ENCODE measurements at places on chromosomes 5 and 9.

- DNase-seq, result no peak
These were observed 90.6 kb downstream of the PTCD2 start for GRCh38 chr5:72410688-72411295.

DNA sequence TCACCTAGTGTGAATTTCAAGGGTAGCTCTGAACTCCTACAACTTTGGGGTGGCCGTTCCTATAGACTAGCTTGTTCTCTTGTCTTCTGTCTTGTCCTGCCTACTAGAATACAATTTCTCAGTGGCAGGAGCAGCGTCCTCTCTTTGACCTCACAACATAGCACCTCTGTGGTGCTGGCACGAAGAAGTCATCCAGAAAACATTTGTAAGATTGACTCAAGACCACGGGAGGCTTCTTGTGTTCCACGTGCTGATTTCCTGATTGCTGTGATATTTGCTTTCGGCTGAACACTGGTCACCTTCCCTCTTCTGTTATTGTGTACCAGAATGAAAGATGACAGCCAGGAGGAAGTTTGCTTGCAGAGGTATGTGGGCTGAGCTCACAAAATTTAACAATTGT lies 27.0 kb downstream of the SLC1A1 start:
- no peak for DNase-seq

DNA sequence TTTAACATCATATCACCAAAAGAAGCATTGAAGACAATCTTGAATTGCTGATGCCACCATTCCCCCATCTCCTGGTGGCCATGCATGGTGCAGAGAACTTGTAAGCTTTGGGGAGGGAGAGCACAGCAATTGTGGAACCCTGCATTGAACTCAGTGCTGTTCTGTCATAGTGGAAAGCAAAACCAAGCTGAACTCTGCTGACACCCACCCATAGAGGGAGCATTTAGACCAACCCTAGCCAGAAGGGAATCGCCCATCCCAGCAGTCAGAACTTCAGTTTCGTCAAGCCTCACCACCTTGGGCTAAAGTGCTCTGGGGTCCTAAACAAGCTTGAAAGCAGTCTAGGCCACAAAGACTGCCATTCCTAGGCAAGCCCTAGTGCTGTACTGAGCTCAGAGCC lies 37.4 kb upstream of the RUSC2 start:
- DNase-seq, result no peak

GRCh38 chr9:133252301-133253020 lies 22.5 kb downstream of the ABO start:
- no peak for DNase-seq

All from activated CD8-positive, alpha-beta memory T cell treated with anti-CD3 and anti-CD28 coated beads for 24 hours (primary cell).